Mesendoderm (in vitro differentiated cells): ENCODE measurements at places on chromosomes 7 and 10.

DNA sequence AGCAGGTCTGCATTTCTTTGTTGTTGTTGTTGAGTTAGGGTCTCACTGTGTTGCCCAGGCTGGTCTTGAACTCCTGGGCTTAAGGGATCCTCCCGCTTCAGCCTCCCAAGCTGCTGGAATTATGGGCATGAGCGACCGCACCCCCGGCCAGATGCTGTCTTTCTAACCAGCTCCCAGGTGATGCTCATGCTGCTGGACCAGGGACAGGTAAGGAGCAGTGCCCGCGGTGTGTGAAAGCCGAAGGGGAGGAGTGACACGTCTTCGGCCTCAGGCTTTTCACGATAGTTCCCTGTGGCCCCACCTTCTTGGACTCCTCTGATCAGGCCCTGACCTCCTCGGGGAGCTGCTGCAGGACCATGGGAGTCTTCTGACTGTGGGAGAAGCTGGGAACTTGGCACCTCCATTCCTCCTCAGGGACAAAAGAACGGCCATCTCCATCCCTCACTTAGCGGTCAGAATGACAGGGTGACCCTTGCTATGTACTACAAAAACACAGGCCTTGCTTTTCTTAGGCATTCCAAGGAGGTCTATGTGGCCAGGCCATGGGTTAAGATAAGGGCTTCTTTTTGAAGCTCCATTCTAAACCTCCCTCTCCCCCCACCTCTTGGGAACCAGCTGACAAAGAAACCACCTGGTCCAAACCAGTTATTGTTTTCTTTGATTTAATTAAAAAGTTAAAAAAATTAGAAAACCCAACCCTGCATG is 5.5 kb downstream of the SFRP5 start:
- DNase-seq = no peak

- peak; percentile 74 for DNase-seq
Observed at GRCh38 chr10:118958984-118959925, 70.3 kb upstream of the NANOS1 start.

DNA sequence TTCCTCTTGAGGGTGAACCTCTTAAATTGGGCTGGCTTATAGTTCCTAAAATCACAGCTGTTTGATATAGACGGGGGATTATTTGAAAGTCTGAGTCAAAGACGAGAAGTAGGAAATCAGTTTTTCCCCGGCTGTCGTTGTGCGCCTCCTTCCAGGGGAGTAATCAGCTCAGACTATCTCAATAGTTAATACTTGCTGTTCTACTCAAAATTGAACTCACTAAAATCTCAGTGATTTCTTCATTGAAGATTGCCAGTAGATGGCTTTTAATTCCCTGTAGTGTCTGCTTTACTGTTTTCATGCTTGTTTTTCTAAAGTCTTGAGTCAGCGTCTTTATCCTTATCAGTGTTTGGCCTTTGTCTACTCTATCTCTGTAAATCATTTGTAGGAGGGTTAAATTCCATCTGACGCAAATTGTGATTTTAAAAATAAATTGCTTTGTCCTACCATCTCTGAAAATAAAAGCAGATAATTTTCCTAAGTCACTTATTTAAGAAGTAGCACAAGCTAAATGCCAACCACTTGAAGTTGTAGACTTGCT is 47.3 kb downstream of the CNNM2 start:
- peak; percentile 16 for DNase-seq

- DNase-seq = no peak
Observed at GRCh38 chr7:76060842-76061241, 12.9 kb downstream of the MDH2 start.

DNA sequence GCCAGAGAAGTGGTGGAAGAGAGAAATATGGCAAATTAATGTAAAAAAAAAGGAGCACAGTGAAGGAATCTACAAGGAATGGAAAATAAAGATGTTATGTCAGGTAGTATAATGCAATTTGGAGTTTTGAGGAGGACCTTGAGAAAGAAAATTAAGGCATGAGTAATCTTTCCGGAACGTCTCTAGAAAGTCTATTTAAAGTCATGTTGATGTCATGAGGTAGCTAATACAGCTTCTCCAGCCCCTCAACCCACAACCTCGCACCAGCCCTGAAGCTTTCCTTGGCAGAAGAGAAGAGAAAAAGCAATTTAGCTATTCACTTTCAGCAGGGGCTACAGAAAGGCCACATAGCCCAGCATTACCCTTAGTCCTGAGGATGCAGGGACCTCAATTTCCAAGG is 22.5 kb downstream of the TRDMT1 start:
- DNase-seq = no peak

DNA sequence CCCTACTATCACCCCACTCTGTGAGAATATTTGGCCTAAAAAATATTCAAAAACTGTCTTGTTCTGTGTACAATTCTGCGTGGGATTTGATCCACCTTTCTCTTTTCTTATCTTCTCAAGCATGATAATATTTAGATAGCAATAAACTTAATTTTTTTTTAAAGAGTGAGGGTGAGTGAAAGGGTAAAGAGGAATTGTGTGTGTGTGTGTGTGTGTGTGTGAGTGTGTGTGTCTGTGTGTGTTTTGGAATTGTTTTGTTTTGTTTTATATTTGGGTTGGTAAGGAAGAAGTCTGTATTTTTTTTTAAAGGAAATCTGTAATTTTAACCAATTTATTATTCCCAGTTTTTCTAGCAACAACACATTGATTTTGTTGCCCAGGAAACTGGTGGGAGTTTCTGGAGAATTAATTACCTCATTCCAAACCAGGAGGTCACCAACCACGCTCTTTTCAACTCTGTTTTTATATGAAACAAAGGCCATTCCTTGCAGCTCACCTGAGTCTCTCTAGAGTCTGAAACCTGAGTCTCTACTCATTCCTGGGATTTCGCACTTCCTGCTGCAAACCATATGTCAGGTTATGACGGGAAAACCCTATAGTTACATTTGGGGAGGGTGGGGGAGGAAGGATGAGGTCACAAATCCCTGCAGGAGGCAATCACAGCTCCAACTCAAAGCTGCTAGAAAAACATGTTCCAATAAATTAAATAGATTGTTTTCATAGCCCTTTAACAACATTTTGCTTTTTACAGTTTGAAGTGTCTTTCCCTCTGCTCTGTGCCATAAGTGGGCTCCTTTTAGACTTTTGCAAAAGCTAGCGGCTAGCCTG is 38.1 kb upstream of the XPNPEP1 start:
- DNase-seq = peak; percentile 82

DNA sequence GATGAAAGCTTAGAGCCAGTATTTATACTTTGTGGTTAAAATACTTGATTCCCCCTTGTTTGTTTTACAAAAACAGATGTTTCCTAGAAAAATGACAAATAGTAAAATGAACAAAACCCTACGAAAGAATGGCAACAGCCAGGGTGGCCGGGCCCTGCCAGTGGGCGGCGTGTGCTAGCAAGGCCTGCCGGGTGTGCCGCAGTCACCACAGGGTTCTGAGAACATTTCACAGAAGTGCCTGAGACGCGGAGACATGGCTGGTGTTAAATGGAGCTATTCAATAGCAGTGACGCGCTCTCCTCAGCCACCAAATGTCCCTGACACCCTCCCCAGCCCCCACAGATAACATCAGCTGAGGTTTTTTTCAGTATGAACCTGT is 14.5 kb downstream of the GPR146 start:
- DNase-seq = no peak

- peak; percentile 46 for DNase-seq
Observed at GRCh38 chr7:94580601-94581000, 71.0 kb downstream of the CASD1 start.

- DNase-seq = no peak
Observed at GRCh38 chr7:127911968-127912511, 119.2 kb downstream of the LRRC4 start.

- no peak for DNase-seq
Observed at GRCh38 chr10:17056781-17057428, 72.7 kb downstream of the CUBN start.

DNA sequence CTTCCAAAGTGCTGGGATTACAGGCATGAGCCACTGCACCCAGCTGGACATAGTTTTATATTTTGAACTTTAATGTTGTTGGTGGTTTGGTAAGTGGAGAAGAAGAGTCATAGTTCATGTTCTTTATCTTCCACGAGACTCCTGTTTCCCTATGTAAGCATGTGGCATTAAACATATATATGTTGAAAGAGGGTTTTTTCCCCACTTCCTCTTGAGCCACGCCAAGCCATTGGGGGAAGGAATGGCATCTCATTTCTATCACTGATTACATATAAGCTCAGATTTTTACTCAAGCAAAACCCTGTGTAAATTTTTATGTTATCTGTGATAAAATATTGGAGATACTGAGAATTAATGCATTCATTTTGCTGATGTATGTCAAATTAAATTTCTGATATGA is 300.4 kb downstream of the PHF14 start:
- DNase-seq = no peak

GRCh38 chr7:47839381-47839780 is 108.9 kb downstream of the PKD1L1 start:
- DNase-seq = no peak

- DNase-seq = no peak
Observed at GRCh38 chr7:37342688-37343471, 105.8 kb downstream of the ELMO1 start.

DNA sequence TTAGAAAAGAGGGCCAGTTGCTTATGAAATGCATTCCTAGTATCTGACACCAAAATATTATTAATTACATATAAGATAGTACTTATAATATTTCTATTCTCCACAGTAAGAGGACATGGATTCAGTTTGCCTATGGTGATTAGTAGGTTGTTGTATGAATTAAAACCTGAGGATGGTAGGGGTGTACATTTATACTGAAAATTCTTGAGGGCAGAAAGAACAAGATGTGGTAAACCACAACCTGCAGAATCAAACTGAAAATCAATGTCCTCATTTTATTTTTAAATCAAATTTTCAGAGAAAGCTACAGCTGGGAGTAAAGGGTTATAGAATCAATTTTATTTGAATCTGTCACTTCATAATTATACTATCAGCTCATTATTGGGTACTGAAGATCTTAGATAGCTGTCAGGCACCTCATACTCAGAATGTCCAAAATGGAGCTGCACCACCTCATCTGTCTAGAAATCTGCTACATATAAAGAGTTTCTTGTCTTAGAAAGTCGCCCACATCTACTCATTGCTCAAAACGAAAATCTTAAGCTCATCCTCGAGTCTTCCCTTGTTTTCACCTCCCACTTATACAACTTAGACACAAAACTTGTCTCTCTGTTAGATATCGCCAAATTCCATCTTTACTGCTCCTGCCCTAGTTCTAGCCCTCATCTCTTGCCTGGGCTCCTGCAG is 65.4 kb downstream of the MYO3A start:
- DNase-seq = no peak

- DNase-seq = no peak
Observed at GRCh38 chr10:68700197-68700596, 20.8 kb upstream of the CCAR1 start.

- no peak for DNase-seq
Observed at GRCh38 chr10:24462291-24462813, 253.4 kb downstream of the KIAA1217 start.

DNA sequence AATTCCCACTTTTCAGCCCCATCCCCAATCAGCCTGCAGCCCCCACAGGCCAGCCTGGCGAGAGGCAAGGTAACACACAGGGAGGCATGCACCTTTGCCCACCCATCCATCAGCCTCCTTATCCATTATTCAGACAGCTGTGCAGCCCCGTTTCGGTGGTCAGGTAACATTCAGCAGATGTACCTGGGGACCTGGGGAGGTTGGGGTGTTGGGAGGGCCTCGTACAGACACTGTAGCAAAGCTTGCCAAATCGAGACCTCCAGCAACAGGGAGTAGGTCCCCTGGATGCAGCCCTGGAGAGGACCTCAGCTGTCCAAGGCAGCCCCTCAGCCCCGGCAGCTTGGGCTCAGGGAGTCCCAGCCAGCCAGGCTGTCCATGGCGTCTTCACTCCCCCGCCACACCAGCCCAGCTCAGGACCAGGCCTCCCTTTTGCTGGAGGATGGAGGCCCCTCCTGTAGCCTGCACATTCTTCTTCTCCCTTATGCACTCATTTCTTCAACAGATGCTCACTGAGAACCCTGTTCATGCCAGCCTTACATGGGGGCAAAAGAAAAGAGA is 8.5 kb upstream of the DRGX start:
- DNase-seq = no peak

GRCh38 chr10:75427951-75428350 is 3.5 kb upstream of the LRMDA start:
- DNase-seq = no peak

DNA sequence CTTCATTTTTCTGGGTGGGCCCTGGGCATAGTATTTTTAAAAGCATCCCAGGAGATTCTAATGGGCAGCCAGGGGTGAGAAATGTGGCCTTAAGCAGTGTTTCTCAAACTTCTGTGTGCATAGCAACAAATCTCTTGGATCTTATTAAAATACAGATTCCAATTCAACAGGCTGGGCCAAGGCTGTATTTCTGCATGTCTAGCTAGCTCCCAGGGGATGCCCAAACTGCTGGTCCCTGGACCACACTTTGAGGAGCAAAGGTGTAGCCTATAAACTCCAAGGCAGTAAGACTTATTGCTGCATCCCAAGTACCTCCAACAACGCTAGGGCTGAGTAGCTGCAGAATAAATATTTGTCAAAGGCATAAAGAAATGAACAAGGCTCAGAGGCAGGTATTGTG is 292.9 kb upstream of the ZMIZ1 start:
- no peak for DNase-seq

DNA sequence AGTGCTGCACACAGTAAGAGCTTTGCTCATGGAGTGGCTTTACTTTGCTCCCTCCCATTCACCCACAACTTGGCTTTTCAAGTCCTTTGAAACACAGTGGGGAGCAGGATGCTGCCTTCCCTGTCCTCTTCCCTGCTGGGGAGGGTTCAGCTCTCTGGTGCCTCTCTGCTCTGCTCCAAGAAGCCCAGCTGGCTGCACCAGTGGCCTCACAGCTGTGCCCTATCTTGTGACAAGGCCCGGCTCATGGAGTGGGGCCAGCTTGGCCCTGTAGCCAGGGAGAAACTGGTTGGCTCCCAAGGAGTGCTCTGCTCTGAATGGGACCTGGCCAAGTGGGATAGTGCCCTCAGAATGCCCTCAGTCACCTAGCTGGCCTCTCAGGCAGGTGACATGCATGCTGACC is 212.3 kb upstream of the ZMIZ1 start:
- no peak for DNase-seq

GRCh38 chr7:105741982-105742381 is 134.4 kb downstream of the ATXN7L1 start:
- DNase-seq = no peak

GRCh38 chr7:51045319-51046102 is 262.8 kb upstream of the GRB10 start:
- DNase-seq = no peak

GRCh38 chr7:50164559-50165170 is 71.6 kb upstream of the ZPBP start:
- DNase-seq = no peak

GRCh38 chr10:62749093-62749683 is 55.3 kb upstream of the ADO start:
- DNase-seq = no peak

DNA sequence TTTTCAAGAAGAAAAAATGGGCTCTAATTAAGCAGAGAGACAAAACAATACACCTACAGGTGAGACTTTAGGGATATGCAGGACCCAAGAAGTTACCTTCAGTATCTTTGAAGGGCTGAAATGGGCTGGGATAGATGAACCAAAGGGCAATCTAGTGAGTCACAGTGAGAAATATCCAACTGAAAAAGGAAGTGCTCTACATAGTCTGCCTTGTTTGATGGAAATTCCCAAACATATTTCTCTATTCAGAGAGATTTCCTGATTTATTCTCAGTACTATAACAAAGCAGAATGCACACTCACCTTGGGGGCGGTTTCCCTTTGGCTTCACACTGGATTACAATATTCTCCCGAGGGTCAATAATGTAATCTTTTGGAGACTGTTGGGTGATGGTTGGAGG is 104.1 kb upstream of the LAMB4 start:
- DNase-seq = peak; percentile 44

- DNase-seq = no peak
Observed at GRCh38 chr10:22795546-22795945, 81.2 kb upstream of the PIP4K2A start.

- no peak for DNase-seq
Observed at GRCh38 chr7:101677391-101677790, 48.3 kb upstream of the MYL10 start.
